T follicular helper cell (primary cell): ENCODE measurements at places on chromosomes 16 and 17.
A peak's percentile ranks its signal among the peaks of the same experiment; 100 is the strongest.

GRCh38 chr16:2790631-2791030 lies 3.3 kb upstream of the PRSS33 start:
- DNase-seq, result no peak

DNA sequence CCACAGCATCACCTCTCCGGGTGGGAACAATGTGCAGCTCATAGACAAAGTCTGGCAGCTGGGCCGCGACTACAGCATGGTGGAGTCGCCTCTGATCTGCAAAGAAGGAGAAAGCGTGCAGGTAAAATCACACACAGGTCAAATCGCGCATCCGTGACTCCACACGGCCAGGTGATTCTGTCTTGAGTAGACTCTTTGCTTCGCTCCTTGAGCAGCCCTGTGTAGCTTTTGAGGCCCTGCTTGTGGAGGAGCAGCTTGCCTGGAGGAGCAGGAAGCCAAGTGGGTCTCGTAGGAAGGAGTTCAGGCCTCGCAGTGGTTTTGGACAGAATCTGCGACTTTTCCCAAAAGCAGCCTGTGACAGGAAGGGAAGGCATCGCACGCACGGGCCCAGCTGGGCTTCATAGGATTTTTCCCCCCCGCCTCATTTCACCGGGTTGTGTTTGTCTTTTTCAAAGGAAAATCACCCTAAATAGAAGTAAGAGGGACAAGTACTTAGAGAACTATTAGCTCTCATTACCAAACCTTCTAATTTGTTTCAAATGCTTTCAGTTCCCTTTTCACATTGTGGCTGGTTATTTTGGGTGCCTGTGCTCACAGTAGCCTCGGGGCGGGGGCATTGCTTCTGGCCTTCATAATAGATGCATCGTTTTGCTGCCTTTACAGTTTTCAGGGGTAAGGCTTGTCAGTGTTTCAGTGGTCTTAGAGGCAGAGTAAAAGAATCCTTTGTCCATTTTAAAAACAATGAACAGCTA lies 71.5 kb downstream of the SEC14L1 start:
- DNase-seq, result no peak

DNA sequence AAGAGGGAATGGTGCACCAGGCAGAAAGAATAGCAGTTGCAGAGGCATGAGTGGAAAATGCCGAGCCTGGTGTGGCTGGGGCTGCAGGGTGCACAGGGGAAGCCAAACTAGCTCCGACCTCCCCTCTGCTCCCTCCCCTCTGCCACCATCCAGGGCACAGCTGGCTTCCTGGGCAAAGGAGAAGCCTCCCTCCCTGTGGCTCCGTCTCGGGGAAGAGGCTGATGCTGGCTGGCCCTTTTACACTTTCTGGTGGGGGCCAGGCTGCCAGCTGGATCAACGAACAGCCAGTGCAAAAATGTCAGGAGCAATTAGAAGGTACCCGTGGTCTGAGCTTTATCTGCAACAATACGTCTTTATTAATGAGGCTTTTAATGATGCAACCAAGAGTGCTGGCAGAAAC lies 37.1 kb upstream of the KCNJ12 start:
- no peak for DNase-seq

DNA sequence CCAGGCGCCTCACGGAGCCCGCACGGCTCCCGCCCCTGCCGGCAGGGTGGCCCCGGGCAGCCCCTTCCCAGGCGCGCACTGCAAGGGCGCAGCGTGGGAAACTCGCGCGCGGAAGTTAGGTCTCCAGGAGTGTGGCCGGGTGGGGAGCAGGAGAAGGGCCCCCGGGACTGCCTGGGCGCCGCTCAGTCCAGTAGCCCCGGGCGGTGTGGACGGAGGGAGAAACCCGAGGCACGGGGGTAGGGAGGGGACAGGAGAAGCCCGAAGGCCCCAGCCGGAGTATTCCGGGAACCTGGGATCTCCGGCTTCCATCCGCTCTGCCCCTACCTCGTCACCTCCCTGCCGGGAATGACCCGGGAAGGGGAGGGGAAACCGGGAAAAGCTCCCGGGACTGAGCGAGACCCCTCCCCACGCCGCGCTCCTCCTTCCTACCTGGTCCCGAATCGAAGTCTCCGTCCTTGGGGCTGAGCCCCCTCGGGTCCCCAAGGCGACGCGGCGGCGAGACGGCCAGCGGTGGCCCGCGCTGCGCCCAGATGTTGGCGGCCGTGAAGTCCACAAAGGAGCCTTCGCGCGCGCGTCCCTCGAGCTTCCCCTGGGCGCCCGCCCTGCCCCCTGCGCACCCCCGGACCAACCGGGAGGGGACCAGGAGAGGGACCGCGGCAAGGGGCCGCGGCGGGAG lies 418 bp downstream of the SOCS3 start:
- DNase-seq, result no peak

- DNase-seq, result no peak
Observed at GRCh38 chr17:596763-597644, 117.6 kb downstream of the VPS53 start.

GRCh38 chr17:47850692-47851573 lies at the start of gene SP6:
TSS of gene SP6 (minus strand) at chr17:47851163. CDS start at chr17:47848429, 2,734 bp downstream.
- peak; percentile 38 for DNase-seq

DNA sequence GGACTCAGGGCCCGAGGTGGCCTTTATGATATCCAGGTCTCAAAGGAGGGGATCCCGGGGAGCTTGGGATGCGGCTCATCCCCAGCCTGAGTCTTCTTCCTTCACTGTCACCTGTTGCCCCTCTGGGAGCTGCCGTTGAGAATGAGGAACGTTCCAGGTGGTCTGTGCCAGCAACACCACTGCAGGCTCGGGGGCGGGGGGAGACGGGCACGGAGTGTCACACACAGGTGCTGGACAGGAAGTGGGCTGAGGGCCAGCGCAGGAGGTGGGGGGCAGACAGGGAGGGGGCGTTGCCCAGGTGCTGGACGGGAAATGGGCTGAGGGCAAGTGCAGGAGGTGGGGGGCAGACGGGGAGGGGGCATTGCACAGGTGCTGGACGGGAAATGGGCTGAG lies 28.2 kb downstream of the METRNL start:
- no peak for DNase-seq
